Mesenchymal stem cell (in vitro differentiated cells and primary cell): ENCODE measurements at places on chromosomes 7 and 10.

- no peak for DNase-seq
Observed at GRCh38 chr10:34219753-34220548, 595.1 kb downstream of the PARD3 start.

DNA sequence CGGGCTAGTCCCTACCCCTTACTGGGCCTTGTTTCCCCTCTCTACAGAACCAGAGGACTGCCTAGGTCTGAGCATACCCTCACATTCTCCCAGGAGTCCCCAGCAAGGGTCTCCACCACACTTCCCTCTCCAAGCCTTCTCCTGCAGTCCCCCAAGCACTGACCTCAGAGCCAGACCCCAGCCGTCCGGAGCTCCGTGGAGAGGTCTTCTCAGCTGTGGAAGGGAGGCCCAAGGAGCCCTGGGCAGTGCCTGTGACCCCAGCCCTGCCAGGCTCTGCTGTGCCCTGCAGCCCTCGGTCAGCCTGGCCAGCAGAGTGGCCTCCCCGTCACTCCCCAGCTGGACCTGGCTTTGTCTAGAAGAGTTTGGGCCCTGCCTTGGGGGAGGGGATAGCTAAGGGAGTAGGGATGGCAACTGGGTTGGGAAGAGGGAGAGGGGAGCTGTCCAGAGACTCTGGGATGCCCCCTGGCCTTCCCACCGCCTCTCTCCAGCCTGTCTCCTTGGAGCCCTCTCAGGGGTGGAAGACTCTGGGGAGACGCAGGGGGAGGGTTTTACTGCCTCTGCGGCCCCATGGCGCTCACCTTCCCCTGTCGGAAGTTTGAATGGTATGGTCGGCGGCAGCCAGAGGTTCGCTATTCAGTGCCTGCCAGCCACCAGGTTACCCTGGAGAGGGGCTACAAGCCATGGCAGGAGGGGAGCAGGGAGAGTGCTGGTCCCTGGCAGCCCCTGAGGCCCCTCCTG, at the start of gene C10orf105:
Gene C10orf105, minus strand, starts transcription at position 315 of the 738 bp plus-strand sequence. CDS start 3,441 bp downstream, outside the sequence.
- no peak for DNase-seq

- no peak for DNase-seq
Observed at GRCh38 chr10:5723692-5724091, 39.1 kb downstream of the TASOR2 start.

- no peak for DNase-seq
Observed at GRCh38 chr10:79048639-79049550, 19.9 kb upstream of the ZMIZ1 start.

GRCh38 chr7:137606061-137606674, 240.6 kb downstream of the DGKI start:
- DNase-seq: peak; percentile 65

- no peak for DNase-seq
Observed at GRCh38 chr10:48235501-48235900, 39.0 kb downstream of the FRMPD2 start.

- no peak for DNase-seq
Observed at GRCh38 chr7:11297764-11298163, 324.1 kb downstream of the PHF14 start.

DNA sequence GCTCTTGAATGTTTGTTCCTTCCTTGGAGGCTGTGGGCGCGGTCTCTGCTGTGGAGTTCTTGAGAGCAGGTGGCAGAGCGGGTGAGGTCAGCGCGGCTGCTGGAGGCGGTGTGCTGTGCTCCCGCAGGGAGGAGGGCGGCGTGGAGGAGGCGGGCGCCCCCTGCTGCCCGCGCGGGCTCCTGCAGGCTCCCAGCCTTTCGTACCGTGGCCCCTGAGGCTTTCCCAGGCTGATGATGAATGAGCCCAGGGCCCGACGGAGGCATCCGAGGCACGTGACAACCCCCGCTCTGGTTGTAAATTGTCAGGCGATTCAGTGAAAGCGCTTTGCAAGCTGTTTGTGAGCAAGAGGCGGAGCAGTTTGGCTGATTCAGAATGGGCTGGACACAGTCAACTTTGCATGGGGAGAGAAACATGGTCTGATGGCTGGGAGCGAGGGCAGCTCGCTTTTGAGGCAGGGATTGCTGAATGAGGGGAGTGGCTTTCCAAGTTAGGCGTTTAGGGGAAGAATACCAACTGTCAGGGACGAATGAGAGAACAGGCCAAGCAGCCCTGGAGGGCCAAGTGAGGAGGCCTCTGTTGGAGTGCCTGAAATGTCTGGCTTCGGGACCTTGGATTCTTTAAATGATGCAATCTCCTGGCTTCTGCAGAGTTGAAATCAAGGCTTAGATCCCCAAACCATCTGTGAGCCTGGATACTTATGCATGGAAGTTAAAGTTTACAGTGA, 46.6 kb downstream of the CDHR3 start:
- DNase-seq: peak; percentile 99

DNA sequence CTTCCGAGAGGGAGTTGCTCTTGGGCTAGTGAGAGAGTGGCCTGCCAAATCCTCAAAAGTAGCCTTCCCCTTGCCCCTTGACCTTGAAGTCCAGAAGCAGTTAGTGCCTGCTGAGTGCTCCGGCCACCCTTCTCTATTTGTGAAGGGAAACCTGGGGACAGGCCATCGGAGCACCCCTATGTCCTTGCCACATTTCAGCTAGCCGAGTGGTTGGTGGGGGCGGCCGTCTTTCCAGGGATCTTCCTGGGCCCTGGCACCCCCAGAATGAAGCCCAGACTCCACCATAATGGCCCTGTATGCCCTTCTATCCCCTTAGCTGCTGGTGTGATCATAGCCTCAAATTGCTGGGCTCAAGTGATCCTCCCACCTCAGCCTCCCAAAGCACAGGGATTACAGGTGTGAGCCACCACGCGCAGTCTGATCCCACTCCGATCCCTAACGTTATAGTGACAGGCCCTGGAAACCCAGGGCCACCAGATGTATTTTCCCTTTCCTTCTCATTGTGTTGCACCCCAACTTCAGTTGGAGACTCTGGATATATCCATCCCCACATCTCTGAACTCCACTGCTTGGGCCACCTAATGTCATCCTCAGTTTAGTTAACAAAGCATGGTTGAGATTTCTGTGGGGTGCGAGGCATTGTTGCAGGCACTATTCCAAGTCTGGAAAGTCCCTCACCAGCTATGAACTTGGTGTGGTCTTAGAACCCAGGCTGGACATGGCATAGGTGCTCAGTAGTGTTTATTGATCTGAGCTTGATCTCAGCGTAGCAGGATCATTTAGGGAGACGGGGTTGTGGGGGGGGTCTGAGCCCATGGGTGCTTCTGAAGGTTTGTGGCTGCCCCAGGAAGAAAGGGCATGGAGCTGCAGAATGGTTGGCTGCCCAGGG, 1.6 kb downstream of the TSPAN14 start:
- no peak for DNase-seq

GRCh38 chr7:148486937-148487336, 103.6 kb upstream of the C7orf33 start:
- no peak for DNase-seq

DNA sequence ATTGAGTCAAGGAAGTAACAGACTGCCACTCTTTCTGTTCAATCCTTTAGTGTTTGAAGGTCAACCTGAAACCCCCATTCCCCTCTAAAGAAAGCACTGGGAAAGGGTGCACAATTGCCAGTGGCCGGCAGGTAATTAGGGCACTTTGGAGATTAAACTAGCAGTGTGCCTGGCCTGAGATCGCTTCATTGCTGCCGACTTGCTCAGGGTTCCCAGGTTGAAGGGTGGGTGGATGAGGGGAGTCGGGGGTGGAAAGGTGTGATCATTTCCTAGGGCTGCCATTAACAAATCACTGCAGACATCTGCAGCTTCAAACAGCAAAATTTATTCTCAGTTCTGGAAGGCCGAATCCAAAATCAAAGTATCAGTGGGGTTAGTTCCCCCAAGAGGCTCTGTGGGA, 16.3 kb upstream of the BTBD16 start:
- no peak for DNase-seq

DNA sequence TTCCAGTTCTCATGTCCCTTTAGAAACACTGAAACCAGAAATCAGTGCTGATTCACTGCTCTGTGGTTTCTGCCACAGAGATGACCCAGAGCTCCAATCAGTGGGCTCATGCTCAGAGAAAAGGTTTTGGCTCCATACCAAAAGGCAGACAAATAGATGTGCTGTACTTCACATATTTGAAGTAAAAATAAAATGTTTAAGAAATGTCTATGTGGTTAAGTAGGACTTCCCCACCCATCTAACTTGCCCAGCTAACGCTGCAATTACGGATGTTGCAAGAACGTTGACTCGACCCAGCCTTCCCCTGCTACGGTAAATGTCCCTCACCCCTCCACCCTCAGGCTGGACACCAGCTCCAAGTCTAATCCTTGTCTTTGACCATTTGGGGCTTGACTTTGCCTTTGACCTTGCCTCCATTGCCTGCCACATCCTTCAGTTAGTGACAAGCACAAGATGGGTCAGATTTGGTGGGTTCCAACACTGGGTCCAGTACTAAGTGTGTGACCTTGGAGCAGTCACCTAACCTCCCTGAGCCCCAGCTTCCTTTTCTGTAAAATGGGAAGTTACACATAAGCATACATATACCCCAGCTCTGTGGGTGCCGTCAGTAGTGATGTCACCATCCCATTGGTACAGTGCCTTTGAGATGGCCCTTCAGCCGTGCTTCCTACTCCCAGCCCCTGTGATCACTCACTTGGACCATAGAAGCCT, 95.8 kb downstream of the CHST15 start:
- peak; percentile 95 for DNase-seq

GRCh38 chr10:12729885-12730284, 271.6 kb downstream of the CCDC3 start:
- DNase-seq: no peak

- no peak for DNase-seq
Observed at GRCh38 chr7:150734254-150734653, 3.0 kb upstream of the GIMAP5 start.

DNA sequence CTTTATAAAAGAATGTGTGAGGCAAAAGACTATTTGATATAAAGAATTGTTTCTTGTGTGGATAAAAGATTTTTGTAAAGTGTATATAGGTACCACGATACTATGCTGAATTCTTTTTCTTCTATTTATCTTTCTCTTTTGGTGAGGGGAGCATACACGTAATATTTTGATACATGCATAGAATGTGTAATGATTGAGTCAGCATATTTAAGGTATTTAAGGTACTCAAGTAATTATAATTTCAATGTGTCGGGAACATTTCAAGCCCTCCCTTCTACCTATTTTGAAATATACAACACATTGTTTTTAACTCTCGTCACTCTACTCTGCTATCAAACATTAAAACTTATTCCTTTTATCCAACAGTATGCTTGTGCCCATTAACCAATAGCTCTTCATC, 1221.6 kb upstream of the PHF14 start:
- no peak for DNase-seq

- DNase-seq: no peak
Observed at GRCh38 chr10:117546020-117546580, 3.6 kb downstream of the EMX2 start.

- no peak for DNase-seq
Observed at GRCh38 chr10:127252818-127253217, 56.4 kb upstream of the INSYN2A start.

DNA sequence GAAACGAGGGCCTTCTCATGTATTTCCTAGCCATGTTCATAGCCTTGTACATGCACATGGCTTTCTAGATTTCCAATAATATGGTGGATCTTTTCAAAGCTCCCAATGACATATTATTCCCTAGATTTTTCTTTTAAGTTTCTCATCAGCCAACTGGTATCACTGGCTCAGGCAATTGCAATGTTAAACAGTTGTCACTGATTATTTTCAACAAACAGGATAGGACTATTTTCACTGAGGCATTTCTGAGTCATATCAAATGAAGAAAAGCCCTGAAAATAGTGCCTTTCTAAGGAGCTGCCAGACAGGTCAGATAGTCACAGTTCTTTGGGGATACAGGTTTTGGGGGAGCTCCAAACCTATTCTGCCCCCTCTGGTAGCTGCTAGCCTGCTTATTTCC, 4.5 kb upstream of the LMTK2 start:
- DNase-seq: no peak

- DNase-seq: no peak
Observed at GRCh38 chr7:7276161-7276560, 93.8 kb downstream of the C1GALT1 start.

- no peak for DNase-seq
Observed at GRCh38 chr10:22780474-22780885, 66.1 kb upstream of the PIP4K2A start.

GRCh38 chr10:21230219-21230618, 295.3 kb downstream of the SKIDA1 start:
- no peak for DNase-seq

GRCh38 chr10:30096564-30096963, 37.2 kb upstream of the JCAD start:
- DNase-seq: no peak

GRCh38 chr10:4011136-4011812, 226.3 kb upstream of the KLF6 start:
- DNase-seq: no peak

DNA sequence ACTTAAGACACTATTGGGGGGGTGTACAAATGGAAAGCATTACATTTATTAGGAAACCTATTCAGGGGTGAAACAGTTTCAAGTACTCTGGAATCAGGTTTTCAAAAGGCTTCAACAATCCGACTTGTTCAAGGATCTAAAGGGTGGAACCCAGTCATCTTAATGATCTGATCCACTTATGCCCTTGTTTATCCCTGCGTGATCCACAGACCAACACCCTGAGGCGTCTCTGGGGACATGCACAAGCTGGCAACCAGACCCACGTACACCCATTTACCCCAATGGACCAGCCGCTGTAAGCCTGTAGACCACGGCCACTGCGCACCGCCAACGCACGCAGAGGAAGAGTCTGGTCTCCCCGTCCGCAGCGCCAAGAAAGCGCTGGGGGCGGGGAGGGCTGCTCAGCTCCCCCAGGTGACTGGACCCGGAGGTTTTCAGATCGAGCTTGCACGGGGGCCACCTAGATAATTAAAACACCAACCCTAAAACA, 13.4 kb downstream of the HNRNPF start:
- peak; percentile 50 for DNase-seq

GRCh38 chr7:66748791-66749190, 8.3 kb downstream of the RABGEF1 start:
- no peak for DNase-seq

- no peak for DNase-seq
Observed at GRCh38 chr7:99827040-99827778, 604 bp upstream of the CYP3A43 start.

- no peak for DNase-seq
Observed at GRCh38 chr7:7207876-7208275, 25.5 kb downstream of the C1GALT1 start.
